GDM1 (cell line): ENCODE measurements at places on chromosomes 16 and 17.
A peak's percentile ranks its signal among the peaks of the same experiment; 100 is the strongest.

- no peak for DNase-seq
Measured at GRCh38 chr17:17648762-17649161, 32.5 kb upstream of the RAI1 start.

DNA sequence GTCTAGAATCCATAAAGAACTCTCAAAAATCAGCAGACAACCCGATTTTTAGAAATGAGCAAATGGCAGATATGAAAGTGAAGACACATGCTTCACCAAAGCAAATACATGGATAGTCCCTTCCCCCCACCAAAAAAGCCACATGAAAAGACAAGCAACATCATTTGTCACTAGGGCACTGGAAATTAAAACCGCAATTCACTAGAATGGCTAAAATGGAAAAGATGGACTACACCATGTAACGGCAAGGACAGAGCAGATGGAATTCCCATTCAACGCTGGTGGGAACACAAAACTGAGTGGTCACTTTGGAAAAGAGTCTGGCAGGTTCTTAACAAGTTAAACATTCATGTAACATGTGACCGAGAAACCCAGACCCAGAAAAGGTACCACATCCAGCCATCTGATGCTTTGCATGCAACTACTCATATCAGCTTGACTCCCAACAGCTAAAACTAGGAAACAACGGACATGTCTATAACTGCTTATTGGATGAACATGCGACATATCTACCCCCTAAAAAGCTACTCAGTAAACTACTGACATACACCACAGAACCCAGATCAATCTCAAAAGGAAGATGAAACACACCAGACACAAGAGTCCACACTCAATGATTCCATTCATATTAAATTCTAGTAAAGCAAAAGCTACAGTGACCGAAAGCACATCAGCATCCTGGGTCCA lies 132.6 kb downstream of the ZNF778 start:
- no peak for DNase-seq

DNA sequence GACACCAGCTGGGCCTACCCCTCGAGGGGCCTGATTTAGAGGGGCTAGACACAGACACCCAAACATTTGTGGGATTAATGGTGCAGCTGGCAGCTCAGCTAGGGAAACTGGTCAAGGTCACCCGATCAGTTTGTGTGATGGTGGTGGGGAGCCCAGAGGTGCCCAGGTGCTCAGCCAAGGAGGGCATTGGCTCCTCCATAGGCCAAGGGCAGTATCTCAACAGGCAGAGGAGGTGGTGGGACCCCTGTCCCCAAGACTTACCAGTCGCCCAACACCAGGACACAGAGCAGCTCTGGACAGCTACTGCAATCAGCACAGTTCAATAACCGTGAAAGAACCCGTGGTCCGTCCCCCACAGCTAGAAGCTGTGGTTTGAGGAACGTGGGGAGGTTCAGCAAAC lies 120.9 kb downstream of the C16orf78 start:
- no peak for DNase-seq

- DNase-seq, result no peak
Measured at GRCh38 chr16:85508388-85508787, 104.7 kb upstream of the GSE1 start.

GRCh38 chr16:77364770-77365169 lies 70.1 kb downstream of the ADAMTS18 start:
- no peak for DNase-seq

GRCh38 chr17:17966399-17966798 lies 5.8 kb downstream of the TOM1L2 start:
- DNase-seq, result no peak

DNA sequence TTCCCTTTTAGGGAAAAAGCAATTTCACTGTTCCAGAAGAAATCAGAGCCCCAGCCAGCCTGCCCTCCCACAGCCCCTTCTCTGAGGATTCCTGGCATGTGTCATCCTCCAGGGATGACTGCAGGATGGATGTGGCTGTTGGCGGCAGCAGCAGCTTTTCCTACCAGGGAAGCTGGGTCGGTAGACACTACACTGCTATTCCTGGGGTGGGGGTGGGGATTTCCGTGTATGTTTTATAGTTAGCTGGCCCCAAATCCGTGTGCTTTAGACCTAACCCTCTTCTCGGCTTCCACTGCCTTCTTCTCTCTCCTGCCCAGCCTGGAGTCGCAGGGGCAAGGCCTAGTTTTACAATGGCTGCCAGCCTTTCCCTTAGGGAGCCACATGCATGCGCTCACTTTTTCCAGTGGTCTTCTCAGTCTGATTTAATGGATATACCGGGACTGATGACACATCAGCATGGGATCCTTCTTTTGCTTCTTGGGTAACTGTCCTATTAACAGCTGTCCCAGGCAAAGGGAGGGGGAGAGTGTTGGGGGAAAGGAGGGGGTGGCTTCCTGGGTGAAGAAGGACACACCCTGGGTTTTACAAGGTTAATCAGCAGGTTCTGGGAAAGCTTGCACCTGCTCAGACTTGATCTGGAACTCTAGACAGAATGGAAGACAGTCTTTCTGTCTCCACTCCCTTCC lies 2.7 kb upstream of the NFE2L1 start:
- DNase-seq, result no peak

- no peak for DNase-seq
Measured at GRCh38 chr16:81142864-81143263, 46.7 kb upstream of the GCSH start.

GRCh38 chr17:51200295-51200694 lies 34.1 kb downstream of the NME2 start:
- no peak for DNase-seq

DNA sequence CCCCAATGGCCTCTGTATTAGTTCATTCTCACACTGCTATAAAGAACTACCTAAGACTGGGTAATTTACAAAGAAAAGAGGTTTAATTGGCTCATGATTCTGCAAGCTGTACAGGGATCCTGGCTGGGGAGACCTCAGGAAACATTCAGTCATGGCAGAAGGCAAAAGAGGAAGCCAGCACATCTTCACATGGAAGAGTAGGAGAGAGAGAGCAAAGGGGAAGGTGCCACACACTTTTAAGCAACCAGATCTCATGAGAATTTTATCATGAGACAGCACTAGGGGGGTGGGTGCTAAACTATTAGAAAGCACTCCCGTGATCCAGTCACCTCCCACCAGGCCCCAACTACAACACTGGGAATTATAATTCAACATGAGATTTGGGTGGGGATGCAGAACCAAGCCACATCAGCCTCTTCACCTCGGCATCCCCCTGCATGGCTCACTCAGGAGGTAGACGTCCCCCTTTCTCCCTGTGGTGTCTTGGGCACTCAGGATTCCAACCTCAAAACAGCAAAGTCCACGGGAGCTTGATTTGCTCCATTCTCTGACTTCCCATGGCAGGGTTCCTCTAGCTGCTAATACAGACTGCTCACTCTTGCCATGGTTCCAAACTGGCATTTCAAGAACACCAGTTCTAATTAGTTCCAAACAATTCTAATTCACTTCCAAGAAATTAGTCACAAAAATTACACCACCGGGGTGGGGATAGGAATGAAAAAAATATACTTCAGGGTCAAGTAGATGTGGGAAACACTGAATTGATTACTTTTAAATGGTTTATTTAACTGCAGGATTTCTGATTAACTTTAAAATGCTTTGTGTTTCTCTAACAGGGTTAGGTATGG lies 203.8 kb upstream of the HSBP1 start:
- no peak for DNase-seq

- no peak for DNase-seq
Measured at GRCh38 chr17:13047011-13047606, 29.3 kb upstream of the ELAC2 start.

- DNase-seq, result no peak
Measured at GRCh38 chr17:4901648-4902344, 1.1 kb downstream of the CHRNE start.

DNA sequence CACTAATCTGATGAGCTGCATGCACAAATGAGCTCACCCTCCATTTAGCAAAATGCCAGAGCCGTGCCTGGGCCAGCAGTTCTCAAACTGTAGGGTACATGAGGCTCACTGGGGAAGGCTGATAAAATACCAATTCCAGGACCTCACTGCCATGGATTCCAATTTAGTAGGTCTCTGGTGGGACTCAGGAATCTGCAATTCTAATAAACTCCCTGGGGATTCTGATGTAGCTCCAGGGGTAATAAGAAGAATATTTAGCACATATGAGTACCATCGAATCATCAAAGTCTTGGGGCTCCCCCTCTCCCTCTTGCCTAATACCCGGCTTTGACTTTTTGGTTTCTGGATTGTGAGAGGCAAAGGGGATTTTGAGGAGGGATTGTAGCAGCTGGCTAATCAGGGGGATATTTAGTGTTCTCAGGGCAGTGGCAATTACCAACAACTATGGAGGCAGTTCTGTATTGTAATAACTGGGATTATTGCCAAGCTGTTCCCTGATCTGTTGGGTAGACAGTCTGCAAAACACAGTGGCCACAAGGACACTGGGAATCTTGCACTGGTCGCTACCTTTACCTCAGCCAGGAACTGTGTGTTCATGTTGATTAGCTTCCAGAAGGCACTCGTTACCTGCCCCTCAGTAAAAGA lies 140.4 kb downstream of the SHISA9 start:
- DNase-seq, result no peak

DNA sequence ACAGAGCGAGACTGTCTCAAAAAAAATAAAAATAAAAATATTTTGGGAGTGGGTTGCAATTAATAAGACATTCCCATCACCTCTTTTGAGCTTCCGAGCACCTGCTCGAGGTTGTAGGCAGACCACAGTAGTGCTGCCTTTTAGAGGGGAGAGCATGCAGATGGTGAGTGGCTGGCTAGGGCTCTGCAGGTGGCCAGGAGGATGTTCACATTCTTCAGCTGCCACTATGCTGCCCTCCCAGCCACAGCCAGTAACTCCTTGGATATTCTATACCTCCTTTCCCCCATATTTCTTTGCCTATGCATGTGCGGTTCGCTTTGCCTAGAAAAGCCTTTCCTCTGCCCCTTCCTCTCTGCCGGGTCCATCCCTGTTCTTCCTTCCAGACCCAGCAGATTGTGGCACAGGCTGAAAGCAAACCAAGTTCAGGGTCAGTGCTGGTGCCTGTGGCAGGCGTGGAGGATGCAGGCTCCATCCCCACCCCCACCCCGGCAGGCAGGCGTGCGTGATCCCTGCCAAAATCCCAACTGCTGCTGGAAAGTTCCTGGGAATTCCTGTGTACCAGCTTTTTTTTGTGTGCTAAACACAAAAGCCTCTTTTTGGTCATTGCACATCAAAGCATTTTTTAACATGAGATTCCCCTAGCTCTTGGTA lies 33.8 kb upstream of the CMIP start:
- no peak for DNase-seq

- no peak for DNase-seq
Measured at GRCh38 chr17:7894866-7895265, 6.3 kb downstream of the CHD3 start.

DNA sequence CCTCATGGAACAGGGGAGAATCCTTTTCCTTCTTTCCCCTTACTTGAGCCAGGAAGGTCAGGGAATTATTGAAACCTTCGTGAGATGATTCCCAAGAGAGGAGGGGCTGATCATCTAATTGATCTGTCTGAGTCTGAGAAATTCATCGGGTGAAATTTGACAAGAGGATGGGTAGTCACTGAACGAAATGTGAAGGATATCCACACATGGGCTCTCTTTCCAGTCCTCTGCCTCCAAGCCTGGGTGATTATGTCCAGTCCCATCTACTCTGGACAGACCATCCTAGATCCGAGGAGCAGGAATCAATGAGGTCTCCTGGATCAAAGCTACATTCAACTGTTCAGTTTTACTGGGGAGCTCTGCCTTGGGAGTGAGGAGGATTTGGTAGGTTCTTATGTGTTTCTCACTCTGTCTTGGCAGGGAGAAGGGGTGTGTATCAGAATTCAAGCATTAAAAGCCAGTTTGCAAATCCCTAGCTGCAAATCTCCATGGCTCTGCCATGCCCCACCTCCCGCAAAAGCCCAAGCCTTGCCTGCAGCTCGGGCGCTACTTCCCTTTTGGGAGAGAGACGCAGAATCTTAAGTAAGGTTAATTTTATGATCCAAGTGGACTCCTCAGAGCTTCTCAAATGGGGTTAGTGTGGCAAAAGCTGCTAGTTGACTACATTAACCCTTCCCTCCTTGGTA lies 47.1 kb upstream of the TEKT3 start:
- DNase-seq, result no peak

DNA sequence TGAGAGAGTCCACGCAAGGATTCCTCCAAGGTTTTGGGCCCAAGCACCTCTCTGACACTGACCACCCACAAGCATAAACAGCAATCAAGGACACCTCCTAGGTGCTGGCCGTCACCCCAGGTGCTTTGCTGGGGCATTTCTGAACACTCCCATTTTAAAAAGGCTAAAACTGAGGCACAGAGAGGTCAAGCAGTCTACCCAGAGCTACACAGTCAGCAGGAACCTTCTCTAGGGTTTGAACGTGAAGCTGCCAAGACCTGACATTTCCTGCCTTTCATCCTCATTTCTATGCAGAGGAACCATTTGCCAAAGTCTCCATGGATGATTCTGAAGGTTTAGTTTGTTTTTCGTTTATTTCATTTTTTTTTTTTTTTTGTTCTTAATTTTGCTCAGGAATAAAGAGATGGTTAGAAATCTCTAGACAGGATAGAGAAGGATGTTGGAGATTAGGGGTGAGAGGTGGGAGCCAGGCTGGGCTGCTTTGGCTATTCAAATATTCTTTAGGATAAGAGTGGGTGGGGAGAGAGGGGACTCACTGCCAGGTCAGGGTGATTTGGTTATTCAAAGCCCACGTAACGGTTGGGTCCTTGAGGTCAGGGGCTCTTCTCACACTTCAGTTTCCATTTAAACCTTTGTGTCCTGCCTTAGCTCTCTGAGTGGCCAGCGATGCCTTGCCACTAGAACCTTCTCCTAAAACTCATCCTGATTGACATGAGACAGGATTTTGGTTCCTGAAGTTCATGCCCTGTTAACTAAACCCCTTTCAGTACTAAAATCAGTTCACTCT lies 6.2 kb downstream of the PLCG2 start:
- no peak for DNase-seq

DNA sequence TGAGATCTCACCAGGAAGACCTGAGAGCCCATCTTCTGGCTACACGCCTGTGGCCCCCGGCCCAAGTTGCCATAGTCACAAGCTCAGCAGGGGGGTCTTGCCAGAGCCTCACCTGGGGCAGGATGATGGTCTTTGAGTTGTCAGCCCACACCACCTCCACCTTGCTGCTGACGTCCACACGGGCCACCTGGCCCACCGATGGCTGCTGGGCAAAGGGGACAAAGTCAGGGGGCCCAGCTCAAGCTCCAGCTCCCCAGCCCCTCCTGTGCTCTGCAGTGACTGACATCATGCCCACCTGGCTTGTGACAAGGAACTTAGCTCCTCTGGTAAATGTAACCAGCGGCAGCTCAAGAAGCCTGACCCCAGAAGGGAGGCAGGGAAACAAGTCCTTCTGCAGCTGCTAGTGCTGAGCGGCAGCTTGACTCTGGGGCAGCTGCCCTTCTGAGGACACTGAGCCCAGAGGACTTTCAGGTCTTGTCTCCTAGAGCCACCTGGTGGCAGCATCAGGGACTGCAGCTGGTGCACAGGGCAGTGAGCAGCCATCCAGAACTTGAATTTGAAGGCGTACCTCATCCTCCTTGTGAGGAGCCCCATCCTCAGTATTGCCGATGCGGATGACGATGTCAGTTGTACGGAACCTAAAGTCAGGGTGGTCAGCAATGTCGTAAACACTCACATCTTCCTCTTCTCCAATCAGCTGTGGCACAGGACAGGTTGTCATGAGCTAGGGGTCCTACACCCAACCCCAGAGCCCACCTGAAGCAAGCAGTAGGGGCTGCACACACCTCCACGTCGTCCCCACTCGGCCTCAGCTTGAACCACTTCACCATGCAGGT lies 13.5 kb downstream of the SPHK1 start:
- DNase-seq, result peak; percentile 52

GRCh38 chr16:15682105-15682570 lies 32.1 kb downstream of the NDE1 start:
- DNase-seq, result peak; percentile 9
